ENCODE measurements at places on chromosomes 7 and 10. TPM values are rescaled to one million over a fixed set of nuclear protein-coding genes. Genes with fewer than 3 reads are reported as not detected.

DNA sequence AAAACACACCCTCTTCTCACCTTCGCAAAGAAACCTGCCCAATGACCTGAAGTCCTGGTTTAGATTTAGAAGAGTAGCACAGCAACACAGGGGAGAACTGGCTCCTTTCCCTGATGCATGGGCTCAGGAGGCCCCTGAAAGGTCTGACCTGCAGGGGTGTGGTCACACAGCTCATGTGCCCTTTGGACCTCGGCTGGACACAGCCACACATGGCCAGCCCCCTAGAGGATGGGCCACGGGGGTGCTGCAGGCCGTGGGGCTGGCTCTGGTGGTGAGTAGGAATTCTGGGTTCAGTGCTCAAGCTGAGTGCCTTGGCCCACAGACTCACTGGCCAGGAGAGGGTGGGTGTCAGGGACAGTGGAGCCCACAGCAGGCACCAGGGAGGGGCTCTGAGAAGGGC lies 118.5 kb upstream of the ADCY1 start:
- H3K27ac ChIP-seq, result no peak overlapping the region
- H3K27me3 ChIP-seq, result no peaks in the 10 kb centered on the region
- peaks cover 8% of the 10 kb centered on the region for H3K4me1 ChIP-seq
- H3K4me3 ChIP-seq, result no peak overlapping the region
- no peaks in the 10 kb centered on the region for H3K36me3 ChIP-seq
- no peak for DNase-seq

- H3K4me1 ChIP-seq, result no peaks in the 10 kb centered on the region
- no peak overlapping the region for H3K27ac ChIP-seq
- H3K4me3 ChIP-seq, result no peak overlapping the region
- no peaks in the 10 kb centered on the region for H3K36me3 ChIP-seq
- DNase-seq, result no peak
- no peaks in the 10 kb centered on the region for H3K27me3 ChIP-seq
Observed at GRCh38 chr7:111180338-111180737, 89.4 kb downstream of the LRRN3 start.

The KAZALD1 gene
- 42.3 TPM for total RNA-seq

DNA sequence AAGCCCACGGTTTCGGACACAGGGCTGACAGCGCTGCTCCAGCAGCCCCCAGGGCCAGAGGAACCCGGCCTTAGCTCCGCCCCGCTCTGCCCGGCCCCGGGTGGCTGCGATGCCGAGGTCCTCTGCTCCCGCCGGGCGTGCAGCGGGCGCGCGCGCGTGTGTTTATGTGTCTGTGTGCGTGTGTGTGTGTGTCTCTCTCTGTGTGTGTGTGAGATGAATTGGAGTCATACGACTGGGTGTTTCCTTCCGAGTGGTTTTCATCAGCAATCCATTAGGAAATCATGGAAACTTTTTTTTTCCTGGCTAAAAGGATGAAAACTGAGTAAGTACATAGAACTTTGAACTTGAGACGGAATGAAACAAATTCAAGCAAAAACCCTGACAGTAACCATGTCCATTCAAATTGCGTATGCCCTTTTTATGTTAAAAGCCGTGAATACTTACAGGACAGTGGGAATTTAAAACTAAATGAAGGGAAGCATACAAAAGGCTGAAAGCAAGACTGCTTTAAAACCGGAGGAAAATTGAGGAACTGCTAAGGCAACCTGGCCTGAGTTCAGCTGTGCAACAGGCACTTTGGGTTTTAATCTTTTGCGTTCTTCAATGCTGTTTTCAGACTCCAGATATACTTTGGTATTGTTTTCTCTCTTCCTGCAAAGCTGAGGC lies at the start of gene CPED1:
Gene CPED1, plus strand, starts transcription at position 121 of the 666 bp plus-strand sequence. CDS start 911 bp downstream, outside the sequence.
- 0 out of 2 replicates have a peak, but pooled peaks cover 2% of the 10 kb centered on the region for H3K27me3 ChIP-seq
- peak within 1 kb of the TSS; percentile 20 for H3K4me3 ChIP-seq
- no peaks in the 10 kb centered on the region for H3K36me3 ChIP-seq
- DNase-seq, result peak; percentile 36
- H3K27ac ChIP-seq, result no peak within 1 kb of the TSS

- H3K36me3 ChIP-seq, result no peaks in the 10 kb centered on the region
- no peak overlapping the region for H3K27ac ChIP-seq
- no peak for DNase-seq
- H3K4me3 ChIP-seq, result no peak overlapping the region
Observed at GRCh38 chr7:121286742-121287734, 41.8 kb upstream of the WNT16 start.

DNA sequence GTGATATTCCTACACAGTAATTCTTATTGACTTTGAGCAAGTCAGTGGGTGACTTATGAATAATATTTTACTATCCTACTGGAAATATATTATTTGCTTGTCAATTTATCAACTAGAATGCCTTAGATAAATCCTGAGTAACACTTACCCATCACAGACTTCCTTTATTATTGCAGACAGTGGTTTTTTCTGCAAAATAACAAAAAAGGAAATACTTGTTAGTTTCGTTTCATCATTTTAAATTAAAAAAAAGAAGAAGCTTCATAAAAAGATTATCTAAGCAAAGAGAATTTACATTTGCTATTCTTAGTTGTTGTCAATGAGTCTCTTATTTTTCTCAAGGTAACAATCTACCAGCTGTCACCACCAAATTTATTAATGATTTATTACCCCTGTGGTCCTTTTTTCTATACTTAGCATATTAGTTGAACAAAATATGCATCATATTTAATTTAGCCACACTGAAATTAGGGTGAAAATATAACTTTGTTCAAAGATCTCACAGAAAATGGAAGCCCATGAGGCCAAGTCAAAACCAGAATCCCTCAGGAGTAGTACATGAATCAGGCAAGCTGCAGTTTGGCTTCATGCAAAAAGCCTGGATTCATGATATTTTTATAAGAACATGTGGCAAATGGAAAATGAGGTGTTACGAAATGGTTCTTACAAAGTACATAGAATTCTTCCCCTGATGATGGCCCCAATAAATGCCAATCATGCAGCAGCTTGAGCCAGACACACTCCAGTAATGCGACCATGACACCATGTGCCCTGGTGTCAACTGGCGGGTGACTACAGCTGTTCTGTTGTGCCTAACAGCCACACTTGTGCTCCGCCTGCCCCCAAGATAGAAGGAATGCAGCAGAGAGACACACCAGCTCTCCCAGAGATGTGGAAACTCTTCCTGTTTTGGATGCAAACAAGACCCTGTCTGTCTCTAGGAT lies 132.6 kb downstream of the ELMO1 start:
- no peak for DNase-seq
- H3K4me1 ChIP-seq, result no peaks in the 10 kb centered on the region
- no peak overlapping the region for H3K27ac ChIP-seq
- no peaks in the 10 kb centered on the region for H3K36me3 ChIP-seq
- no peaks in the 10 kb centered on the region for H3K27me3 ChIP-seq
- H3K4me3 ChIP-seq, result no peak overlapping the region
